Lung (tissue), 17 donors: ENCODE measurements at places on chromosomes 7 and 10.

GRCh38 chr7:150620617-150621371, 11.4 kb downstream of the GIMAP6 start:
- no peak for DNase-seq

- DNase-seq: peak; percentile 65
Observed at GRCh38 chr7:34059136-34059828, 153.9 kb downstream of the BMPER start.

GRCh38 chr10:86283466-86284287, 82.9 kb downstream of the GRID1 start:
- no peak for DNase-seq

GRCh38 chr7:43454936-43455518, 127.9 kb upstream of the STK17A start:
- DNase-seq: no peak

DNA sequence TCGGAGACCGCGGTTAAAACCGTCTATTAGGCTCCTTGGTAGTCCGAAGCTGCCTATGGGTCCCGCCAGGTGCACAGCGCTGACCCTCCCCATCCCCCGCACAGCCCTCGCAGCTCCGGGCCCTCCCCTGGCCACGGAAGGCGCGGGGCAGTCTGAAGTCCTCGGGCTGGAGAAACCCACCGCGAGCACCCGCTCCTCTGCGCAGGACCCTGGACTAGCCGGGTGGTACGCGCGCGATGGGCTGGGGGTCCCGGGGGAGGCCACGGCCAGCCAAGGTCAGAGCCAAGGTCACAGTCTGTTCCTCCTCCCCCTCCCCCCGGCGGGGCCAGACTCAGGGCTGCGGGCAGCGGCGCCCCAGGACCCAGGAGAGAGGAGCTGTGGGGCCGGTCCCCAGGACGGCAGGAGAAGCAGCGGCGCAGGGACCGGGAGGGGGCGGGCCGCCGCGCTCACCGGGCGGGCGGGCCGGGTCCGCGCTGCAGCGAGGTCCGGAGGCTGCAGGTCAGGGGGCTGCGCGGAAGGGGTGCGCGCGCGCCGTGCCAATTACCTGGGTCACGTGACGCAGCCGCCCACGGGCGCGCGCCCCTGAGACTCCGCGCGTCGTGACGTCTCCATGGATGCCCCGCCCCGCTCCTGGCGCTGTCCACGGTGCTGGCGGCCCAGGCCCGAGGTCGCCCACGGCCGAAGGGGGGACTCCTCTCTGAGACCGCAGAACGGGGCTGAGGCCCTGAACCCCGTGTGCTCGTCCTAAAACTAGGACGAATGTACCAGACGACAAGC, at the start of gene OGDHL:
OGDHL (minus strand) TSS at position 535 of the 777 bp plus-strand sequence. CDS start 3,731 bp downstream, outside the sequence.
- peak; percentile 80 for DNase-seq

DNA sequence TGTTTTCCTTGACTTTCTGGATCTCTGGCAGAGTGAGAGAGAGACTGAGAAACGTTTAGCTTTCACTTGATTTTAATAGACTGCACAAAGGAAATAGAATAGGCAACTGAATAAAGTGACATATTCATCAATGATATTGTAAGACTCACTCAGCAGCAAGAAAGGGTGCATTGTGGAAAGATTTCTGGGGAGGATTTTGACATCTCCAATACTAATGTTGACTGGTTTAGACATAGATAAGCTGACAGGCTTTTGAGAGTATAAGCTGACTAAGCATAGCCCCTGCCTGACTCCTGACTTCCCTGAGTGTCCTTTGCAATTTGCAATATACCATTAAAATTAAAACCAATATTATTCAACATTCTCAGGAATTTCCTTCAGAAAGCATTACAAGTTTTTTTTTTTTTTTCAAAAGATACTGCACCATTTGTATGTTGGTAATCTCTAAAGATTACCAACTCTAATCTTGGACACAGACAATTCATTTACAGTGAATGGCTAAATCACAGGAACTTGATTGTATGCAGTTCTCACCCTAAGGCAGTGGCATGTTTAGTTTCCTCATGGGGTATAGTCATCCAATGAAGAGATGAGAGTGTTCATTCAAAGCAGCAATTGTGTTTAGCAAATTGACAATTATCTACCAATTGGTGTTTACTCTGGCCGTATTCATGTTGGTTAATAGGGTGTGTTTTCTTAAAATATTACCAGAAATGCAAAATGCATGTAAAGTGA, 325.6 kb downstream of the SORCS3 start:
- no peak for DNase-seq

DNA sequence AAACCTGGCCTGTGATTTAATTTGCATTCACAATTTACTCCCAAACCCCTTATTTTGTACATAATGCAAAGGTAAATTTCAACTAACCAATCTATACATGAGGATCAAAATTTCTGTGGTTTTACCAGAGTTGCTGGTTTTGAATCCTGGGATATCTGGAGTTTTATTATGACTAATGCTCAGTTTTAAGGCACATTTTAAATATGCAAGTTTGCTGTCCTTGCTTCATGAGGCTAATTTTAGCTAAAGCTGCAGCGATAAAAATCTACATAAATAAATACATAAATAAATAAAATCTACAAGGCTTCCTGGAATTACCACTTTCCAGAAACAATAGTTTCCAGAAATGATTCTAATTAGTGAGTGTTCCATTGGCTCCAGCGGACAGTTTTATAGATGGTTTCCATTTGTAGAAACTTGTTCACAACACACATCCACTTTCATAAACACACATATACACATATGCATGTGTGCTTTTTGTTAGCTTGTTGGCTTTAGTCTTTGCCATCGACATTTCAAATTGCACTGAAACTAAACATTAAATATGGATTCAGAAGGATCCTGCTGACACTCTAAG, 339.5 kb upstream of the NRP1 start:
- no peak for DNase-seq

- no peak for DNase-seq
Observed at GRCh38 chr10:101879456-101880231, 36.0 kb upstream of the KCNIP2 start.

DNA sequence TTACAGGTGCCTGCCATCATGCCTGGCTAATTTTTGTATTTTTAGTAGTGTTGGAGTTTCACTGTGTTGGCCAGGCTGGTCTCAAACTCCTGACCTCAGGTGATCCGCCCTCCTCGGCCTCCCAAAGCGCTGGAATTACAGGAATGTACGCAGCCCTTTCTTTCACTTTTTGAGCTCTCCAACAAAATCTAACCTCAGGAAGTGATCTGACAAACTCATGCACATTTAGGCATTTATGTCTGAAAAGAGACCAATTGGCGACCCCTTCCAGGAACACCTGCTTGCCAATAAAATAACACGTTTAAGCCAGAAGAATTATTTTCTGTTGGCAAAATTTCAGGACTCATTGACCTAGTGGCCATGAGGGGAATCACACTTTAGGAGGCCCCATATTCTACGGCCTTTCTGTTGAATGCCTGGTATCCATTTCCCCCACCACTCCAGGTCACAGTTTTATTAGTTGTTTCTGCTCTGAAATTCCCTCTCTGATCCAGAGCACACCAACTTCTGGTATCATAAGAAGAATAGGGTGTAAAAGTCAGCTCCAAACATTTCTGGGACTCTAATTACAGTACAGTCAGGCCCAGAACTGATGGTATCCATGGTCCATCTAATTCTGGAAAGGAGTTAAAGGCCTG, 65.8 kb upstream of the FRMD4A start:
- no peak for DNase-seq

DNA sequence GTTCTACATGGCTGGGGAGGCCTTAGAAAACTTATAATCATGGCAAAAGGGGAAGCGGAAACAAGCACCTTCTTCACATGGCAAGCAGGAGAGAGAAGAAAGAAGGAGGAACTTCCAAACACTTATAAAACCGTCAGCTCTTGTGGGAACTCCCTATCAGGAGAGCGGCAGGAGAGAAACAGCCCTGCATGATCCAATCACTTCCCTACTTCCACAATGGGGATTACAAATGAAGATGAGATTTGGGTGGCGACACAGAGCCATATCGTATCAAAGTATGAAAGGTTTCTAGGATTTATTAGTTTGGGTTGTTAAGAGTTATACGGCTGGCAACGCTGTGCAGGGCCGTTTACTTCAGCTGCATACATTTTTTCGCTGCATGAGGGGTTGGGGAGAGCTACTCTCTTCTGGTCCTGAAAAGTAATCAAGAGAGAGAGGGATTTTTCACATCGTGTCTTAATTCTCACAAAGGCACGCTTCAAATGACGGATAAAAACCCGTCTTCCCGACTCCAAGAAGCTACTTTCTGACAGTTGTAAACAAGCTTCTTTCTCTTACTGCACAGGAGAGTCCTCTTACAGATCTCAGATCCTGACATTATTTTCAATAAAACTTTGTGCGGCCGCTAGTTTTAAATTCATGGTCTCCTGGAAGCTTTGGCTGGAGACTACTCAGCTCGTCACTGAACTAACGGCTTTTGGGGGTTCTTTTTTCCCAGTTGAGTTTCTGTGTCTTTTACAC, 751 bp upstream of the GTPBP10 start:
- no peak for DNase-seq

GRCh38 chr10:63423494-63423893, 42.3 kb downstream of the JMJD1C start:
- no peak for DNase-seq

GRCh38 chr10:4434516-4435071, 391.4 kb upstream of the AKR1E2 start:
- DNase-seq: no peak

- DNase-seq: no peak
Observed at GRCh38 chr7:13034693-13035092, 347.3 kb downstream of the ARL4A start.

- no peak for DNase-seq
Observed at GRCh38 chr7:49497471-49497870, 276.0 kb upstream of the VWC2 start.

GRCh38 chr10:74114041-74114448, 36.6 kb downstream of the AP3M1 start:
- DNase-seq: no peak

DNA sequence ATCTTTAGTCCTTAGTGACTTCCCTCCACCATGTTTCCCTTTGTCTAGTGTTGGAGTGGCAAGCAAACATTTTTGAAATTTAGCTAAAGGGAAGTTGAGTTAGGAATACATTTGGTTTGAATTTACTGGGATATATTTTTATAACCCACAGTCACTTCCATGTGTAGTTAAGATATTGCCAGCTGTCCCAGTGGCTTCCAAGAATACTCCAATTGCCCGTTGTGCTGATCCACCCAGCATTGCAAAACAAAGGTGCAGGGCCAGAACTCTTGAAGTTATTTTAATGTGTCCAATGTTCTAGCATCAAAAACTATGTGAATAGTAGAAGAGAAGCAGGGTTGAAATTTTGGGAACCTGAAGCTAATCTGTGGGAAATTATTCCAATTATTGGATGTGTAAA, 2.5 kb upstream of the P4HA1 start:
- DNase-seq: no peak

DNA sequence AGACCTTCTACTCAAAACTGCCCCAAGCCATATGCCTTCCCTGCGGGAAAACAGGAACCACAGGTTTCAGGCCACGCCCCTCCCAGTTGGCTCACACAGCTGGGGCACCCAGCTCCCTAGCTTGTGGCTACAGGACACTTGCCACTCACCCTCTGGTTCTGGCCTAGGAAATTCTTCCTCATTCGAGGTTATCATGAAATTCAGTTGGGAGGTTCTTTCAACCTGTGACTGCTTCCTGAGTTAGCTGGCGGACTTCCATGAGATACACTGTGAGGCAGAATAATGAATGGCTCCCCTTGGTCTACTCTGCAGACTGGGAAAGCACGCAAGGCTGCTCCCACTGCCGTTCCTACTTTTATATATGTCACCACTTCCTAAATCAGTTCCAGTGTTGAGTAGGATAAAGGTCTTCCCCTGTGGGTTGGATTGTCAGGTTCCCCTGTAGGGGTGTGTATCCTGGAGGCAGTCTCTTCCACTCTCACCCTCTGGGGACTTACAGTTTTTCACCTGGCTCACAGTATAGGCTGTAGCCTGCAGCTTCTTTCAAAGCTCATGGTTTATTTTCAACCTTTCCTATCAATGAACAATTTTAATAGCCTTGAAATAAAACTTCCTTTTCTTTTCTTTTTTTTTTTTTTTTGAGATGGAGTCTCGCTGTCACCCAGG, 37.0 kb downstream of the GPR22 start:
- DNase-seq: no peak

GRCh38 chr10:118459642-118460193, 117.6 kb upstream of the FAM204A start:
- DNase-seq: peak; percentile 83

DNA sequence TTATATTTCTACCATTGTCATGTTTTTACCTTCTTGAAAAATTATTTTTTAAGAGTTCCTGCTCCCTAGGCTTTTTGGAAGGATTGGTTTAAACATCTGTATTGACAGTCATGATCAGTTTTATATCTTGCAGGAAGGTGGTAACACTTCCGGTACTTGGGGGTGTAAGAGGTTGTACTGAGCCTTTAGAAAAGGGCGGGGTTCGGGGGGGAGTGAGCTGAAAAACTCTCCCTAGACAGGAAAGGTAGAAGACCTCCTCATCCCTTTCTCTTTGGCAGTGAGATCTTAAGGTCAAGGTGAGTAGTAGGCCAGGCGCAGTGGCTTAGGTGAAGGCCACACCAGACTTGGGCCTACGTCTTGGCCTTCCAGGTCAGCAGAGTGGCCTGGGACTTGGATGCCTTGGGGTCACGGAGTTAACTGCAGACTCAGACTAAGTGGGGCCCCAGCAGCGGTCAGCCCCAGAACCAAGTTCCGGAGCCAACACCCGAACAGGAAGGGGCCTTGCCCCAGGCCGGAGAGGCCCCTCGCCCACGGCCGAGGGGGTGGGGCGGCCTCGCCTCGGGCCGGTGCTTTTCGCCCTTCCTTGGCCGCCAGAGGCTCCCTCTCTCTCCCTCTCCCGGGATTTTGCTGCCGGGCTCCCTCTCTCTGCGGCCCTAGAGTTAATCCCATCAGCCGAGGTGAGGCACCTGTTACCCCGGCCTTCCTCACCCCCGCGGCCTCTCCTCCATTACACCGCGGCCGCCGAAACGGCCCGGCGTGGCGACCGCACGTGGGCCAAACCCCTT, at the start of gene PPP1R9A:
PPP1R9A (plus strand) TSS at position 569 of the 785 bp plus-strand sequence. CDS start 2,520 bp downstream, outside the sequence.
- peak; percentile 64 for DNase-seq

DNA sequence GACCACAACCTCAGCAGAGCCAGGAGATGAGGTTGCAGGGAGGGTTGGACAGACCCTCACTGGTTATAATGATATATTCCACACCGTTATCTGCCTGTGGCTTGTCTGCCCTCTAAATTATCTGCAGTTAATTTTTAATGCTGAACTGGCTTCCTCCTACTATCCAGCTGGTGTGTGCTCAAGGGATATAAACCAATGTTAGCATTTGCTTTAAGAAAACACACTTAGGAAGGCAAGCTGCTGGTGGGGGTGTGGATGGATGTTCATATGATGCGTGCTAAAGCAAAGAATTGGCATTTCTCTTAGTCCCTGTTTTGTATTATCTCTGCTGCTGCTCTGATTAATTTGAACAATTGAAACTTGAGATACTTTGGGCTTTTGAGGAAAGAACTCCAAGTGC, 132.2 kb upstream of the NPVF start:
- peak; percentile 71 for DNase-seq

DNA sequence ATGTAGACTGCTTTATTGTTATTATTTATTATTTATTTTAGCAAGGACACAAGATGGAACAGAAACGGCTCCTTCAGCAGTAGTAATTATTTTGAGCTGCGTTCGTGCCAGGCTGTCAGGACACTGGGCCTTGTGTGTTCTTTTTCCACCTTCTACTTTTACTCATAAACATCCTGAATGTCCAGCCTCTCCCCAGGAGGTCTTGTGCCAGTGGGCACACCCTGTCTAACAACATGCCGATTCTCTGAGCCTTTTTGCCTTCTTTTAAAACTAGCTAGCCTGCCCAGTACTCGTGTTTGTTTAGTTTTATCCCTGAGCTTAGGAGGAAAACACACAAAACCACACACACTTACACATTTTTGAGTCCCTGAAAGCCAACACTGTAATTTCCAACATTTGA, 1.2 kb downstream of the SCIN start:
- no peak for DNase-seq
